Activated CD8-positive, alpha-beta memory T cell treated with anti-CD3 and anti-CD28 coated beads for 4 hours (primary cell): ENCODE measurements at places on chromosomes 3 and 15.
A peak's percentile ranks its signal among the peaks of the same experiment; 100 is the strongest.

DNA sequence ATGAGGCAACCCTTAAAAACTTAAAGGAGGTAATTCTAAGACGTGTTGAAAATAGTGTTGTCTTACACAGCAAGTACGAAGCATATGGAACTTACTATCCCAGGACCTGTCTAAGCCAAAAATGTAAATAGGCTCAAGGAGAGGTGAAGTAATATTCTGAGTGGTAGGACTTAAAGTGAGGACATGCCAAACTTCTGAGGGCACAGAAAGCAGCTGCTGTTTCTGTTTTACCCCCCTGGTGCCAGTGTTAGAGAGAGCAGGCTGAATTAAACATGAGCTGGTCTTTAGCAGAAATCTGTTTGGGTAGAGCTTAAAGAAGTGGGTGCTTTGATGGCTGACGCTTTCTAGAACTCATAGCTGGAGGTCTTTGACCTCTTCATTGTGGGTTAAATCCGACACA is 149.7 kb upstream of the NPHP3 start:
- DNase-seq = no peak

DNA sequence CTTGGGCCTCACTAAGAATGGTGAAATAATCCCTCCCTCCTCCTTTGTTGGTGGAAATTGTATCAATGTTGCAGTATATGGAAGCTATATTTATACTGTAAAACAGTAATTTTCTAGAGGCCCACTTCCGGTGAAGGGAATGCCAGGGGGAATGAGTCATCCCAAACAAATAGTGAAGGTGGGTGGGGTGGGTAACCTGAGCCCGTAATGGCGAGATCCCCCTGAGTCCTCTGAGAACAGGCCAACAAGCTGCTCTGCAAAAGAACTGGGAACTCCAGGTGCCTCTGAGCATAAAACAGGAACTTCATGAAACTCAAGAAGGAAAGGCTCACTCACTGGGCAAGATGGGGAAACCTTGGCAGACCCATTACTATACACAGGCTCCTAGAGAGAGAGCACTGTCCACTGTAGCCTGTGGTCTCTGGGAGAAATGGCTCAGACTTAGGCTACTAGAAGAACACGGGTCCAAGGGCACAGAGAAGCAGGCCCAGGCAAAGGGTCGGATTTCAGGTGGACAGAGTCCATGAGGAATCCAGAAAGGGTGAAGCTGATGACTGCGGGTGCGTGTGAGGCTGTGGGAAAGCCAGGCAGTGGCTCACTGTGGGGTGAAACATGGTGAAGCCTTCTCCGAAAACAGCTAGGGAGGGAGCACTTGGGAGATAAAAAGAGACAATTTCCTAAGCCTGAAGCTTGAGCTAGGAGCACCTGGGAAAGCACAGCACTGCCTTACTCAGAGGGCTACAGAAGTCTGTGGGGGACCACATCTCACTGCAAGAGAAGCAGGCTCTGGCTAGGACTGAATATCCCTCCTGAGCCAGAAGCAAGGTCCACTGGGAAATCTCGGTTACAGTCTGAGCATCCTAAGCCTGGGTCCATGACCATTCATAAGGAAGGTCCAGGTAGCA is 19.8 kb downstream of the LARP6 start:
- DNase-seq = no peak

- DNase-seq = no peak
These were observed 105.9 kb downstream of the DUT start for GRCh38 chr15:48437178-48437577.

DNA sequence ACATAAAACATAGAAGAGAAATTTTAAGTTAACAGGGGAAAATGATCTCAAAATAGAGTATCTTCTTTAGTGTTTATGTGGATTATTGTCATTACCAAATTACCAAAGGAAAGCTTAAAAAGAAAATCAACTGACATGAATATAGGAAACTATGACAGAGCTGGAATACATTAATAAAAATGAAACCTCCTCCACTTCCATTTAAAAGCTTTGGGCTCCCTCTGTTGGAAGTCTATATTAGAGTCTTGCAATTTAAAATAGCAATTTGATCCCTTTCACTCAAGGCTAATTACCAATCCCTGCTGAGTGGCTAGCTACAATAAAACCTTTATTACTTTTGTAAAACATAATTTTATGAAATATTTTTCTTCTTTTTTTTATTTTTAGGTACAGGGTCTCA is 61.4 kb upstream of the IMPG2 start:
- no peak for DNase-seq

DNA sequence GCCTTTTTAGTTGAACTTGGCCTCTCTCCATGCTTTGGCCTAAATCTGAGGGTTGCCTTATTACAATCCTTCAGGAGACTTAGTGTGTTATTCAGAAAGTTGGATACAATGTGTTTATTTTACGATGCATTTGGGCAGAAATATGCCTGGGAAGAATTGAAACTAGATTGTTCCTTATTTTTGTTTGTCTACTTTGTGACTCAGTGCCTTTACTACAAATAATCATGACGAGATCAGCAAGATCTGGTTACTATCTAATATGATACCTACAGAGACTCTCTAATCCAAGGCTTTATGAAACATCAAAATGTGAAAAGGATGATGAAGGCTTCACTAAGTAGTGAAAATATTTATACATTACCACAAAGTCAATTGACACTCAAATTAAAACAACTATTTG is 82.2 kb downstream of the RBMS3 start:
- DNase-seq = no peak

GRCh38 chr15:63374686-63375520 is 6.7 kb downstream of the CA12 start:
- no peak for DNase-seq

- no peak for DNase-seq
These were observed 704.2 kb downstream of the EDEM1 start for GRCh38 chr3:5891711-5892110.

- DNase-seq = no peak
These were observed 185.7 kb upstream of the TOPAZ1 start for GRCh38 chr3:44055951-44056350.

DNA sequence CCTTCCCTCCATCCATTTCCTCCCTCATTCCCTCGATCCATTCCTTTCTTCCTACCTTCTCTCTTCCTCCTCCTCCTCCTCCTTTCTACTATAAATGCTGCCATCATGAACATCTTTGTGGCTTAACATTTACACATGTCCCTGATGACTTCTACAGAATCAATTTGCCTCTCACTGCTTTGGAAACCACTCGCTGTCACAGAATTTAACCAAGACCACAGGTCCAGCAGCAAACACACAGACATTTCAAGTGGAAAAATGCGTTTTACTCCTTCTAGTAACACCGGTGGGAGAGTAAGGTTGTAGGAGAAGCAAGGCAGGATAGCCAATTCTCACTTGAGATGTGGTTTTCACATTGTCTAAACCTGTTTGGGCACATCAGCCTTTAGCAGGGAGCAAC is 101.4 kb upstream of the LRIG1 start:
- DNase-seq = no peak

DNA sequence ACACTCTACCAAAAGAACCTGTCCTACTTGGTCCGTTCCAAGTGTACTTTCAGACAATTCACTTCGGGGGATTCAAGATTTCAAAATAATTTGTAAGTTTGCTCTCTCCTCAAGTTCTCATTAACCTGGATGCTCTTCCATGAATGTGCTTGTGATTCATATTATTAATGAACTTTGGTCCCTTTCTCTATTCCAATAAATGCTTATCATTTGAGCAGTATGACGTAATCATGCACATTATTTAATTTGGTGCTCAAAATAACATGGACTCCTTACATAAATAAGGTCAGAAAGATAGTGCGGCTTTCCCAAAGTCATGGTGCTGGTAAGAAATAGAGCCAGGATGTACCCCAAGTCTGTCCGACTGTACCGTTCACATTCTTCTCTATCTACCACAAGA is 323.2 kb upstream of the SLCO3A1 start:
- DNase-seq = no peak

DNA sequence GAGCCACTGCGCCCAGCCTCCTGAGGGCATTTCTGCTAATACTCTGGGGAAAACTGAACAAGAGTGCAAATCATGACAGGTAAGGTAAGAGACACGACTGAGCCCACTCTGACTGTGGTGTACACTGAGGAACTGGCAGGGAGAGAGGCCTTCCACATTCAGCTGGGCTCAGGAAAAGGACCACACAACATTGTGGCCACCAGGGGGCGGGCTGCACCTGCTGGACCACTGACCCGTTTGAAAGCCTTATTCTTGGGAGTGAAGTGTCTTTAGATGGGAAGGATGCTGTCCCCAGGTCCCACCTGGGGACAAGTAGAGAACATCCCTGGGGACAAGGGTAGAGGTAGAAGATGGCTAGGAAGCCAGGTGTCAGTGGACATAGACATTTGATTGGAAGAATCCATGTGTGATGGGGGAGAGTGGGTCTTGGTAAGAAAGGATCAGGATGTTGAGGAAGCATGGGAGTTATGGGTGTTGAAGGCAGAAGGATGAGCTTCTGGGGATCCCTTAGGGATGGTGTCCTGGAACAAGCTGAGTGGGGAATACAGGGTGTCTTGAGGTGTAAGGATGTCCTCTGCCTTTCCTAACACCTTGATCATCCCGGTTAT is 6.2 kb upstream of the CTDSPL start:
- DNase-seq = peak; percentile 52

GRCh38 chr3:149080011-149080698 is 6.2 kb downstream of the HLTF start:
- DNase-seq = no peak

- no peak for DNase-seq
These were observed 69.5 kb upstream of the VEPH1 start for GRCh38 chr3:157572559-157573270.

- DNase-seq = no peak
These were observed 60.1 kb upstream of the SEC61A1 start for GRCh38 chr3:127992127-127992526.

DNA sequence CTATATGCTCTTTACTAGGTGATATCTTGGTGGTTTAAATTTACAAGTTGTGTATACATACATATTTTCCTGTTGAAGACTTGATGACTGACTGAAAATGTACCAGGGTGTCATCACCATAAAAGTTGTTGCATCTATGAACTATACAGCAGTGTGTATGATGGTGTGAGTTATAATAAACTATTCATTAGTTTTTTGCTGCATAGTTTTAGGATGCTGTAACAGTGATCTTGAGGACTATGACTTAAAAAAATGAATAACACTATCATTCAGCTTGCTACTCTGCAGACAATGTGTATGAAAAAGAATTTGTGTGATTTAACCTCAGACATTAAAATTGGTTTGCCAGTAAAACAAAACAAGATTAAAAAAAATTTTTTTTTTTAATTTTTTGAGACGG is 49.0 kb downstream of the UBE2E2 start:
- DNase-seq = no peak

- DNase-seq = no peak
These were observed 13.5 kb upstream of the TIPIN start for GRCh38 chr15:66369773-66370651.

DNA sequence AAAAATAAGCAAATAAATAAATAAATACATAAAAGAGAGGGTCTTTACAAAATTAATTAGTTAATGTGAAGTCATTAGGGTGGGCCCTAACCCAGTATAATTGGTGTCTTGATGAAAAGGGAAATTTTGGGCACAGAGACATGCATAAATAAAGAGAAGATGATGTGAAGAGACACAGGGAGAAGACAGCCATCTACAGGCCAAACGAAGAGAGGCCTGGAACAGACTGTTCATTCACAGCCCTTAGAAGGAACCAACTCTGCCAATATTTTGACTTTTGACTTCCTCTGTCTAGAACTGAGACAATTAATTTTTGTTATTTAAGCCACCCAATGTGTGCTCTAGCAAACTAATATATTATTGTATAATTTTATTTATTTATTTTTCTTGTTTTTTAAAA is 29.6 kb upstream of the SELENOK start:
- DNase-seq = no peak

DNA sequence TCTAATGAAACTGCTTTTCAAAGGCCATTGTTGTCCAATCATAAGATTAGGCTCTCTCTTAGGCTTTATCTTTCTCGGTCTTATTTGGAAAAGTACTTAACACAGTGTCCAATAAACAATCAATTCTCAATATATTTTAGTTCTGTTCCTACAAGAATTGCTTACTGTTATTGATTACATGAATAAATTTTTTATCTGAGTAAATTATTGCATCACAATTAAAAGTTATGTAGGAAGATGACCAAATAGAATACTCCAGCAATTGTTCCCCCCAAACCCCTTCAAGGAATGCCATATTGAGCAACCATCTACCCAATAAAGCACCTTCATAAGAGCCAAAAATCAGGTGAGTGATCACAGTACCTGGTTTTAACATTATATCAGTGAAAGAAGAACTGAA is 55.0 kb upstream of the RFX7 start:
- no peak for DNase-seq

- DNase-seq = no peak
These were observed 21.3 kb downstream of the RAB6B start for GRCh38 chr3:133874344-133874743.

- no peak for DNase-seq
These were observed 73.8 kb upstream of the ZBED2 start for GRCh38 chr3:111668888-111669488.

DNA sequence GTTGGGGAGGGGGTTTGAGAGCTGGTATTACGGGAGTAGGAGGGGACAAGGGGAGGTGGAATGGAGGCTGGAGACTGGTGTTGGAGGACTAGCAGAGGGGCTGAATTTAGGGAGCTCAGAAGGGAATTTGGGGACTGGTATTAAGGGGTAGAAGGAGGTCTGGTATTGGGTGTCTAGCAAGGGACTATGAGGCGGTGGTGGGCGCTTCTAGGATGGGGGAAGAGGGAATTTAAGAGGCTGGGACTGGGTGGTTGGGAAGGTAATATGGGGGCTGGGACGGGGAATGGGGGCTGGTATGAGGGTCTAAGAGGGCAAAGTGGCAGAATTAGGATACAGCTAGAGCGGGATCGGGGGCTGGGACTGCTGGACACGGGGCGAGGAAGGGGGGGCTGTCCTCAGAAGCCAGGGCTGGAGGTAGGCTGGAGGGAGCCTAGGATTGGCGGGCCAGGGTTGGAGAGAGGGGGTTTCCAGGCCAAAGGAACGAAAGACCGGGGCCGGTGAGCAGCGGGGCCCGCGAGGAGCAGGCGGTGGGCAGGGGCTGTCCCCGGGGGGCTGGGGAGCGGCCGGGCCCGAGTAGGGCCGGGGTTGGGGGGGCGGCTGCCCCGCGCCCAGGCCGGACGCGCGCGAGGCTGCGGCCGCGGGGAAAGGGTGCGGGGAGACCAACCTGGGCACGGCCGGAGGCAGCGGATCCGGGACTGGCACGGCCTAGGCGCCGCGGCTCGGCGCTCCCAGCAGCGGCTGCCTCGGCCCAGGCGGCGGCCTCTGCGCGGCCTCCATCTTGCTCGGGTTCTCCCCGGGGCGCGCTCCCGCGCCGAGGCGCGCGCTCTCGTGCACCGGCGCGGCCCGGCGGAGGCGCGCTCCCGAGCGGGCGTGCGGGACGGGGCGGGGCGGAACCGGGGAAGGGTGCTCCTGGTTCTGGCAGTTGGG is at the start of gene LHFPL4:
TSS of gene LHFPL4 (minus strand) at position 802 of the 927 bp plus-strand sequence. CDS start 1,143 bp downstream, outside the sequence.
- DNase-seq = no peak

DNA sequence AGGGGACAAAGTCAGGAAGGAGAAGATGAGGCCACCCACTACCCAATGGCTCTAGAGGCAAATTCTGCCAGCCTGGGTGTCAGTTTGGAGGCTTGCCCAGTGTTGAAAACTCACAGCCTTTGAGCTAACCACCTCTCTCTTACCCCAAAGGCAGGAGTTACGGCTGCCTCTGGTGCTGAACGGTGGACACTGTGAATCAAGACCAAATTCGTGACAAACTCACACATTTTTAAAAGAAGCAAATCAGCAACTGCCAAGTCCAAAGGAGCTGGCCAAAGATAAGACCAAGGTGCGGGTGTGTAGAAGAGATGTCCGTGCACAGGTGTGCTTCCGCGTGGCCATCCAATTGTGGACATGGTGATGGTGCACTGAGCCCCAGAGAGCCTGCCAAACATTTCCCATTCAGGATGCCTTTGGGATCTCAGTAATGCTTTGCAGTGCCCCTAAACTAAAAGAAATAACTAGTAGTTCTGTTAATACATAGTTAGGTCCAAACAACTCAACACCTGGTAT is 74.6 kb downstream of the FAM174B start:
- DNase-seq = no peak
